ENCODE measurements at places on chromosomes 1 and 21. TPM values are rescaled to one million over a fixed set of nuclear protein-coding genes. Genes with fewer than 3 reads are reported as not detected.

Gene SH2D2A
- not detected for total RNA-seq

Gene NR1I3
- total RNA-seq: not detected

Gene CORT
- not detected for total RNA-seq

Gene KCNA3
- total RNA-seq: not detected

Gene TCHH
- total RNA-seq: under 0.01 TPM

Gene LRP8
- 21.8 TPM for total RNA-seq

Gene VASH2
- total RNA-seq: 0.13 TPM

Gene CR2
- total RNA-seq: under 0.01 TPM

Gene ERG
- total RNA-seq: 41.0 TPM

Gene MAST2
- 11.1 TPM for total RNA-seq

Gene DDR2
- 2.1 TPM for total RNA-seq

Gene ARHGEF19
- total RNA-seq: 4.0 TPM

Gene SMIM11
- 5.6 TPM for total RNA-seq

Gene TP73
- under 0.01 TPM for total RNA-seq

Gene BATF3
- total RNA-seq: 1.4 TPM

Gene PRDM16
- not detected for total RNA-seq

Gene LCE1D
- not detected for total RNA-seq

Gene NOTCH2NLA
- 20.9 TPM for total RNA-seq

Gene GNAT2
- total RNA-seq: 0.13 TPM

Gene CRYAA
- not detected for total RNA-seq

Gene SPRR1A
- not detected for total RNA-seq

Gene EDN2
- total RNA-seq: not detected

Gene CITED4
- total RNA-seq: 2.8 TPM

Gene S100B
- not detected for total RNA-seq

Gene LY9
- total RNA-seq: not detected

Gene GBP4
- 2.3 TPM for total RNA-seq

Gene FAM78B
- 0.38 TPM for total RNA-seq

Gene CBR1
- total RNA-seq: 13.4 TPM

Gene GPR25
- total RNA-seq: not detected

Gene SPOCD1
- total RNA-seq: 4.0 TPM

Gene PDZK1
- total RNA-seq: not detected

Gene CFAP126
- not detected for total RNA-seq

Gene RGS1
- total RNA-seq: not detected

Gene CSF1
- total RNA-seq: 4.6 TPM

Gene HMCN1
- total RNA-seq: 4.0 TPM

Gene CBR3
- total RNA-seq: 3.0 TPM

Gene TMCO2
- not detected for total RNA-seq

Gene TDRD5
- total RNA-seq: 0.51 TPM

Gene LCE1A
- not detected for total RNA-seq

Gene LCE2B
- total RNA-seq: not detected

Gene KCNH1
- not detected for total RNA-seq
